Nephron progenitor cell (in vitro differentiated cells): ENCODE measurements at places on chromosomes 4 and X.

- H3K4me1 ChIP-seq: peaks cover 15% of the 10 kb centered on the region
- H3K27me3 ChIP-seq: no peaks in the 10 kb centered on the region
- no peaks in the 10 kb centered on the region for H3K36me3 ChIP-seq
- no peak for DNase-seq
Measured at GRCh38 chr4:83917572-83917971, 381.7 kb downstream of the GPAT3 start.

- H3K36me3 ChIP-seq: peaks cover 10% of the 10 kb centered on the region
- no peak overlapping the region for H3K4me3 ChIP-seq
- H3K4me1 ChIP-seq: peaks cover 22% of the 10 kb centered on the region
- no peak for DNase-seq
Measured at GRCh38 chrX:108270739-108271396, 167.4 kb downstream of the COL4A6 start.

DNA sequence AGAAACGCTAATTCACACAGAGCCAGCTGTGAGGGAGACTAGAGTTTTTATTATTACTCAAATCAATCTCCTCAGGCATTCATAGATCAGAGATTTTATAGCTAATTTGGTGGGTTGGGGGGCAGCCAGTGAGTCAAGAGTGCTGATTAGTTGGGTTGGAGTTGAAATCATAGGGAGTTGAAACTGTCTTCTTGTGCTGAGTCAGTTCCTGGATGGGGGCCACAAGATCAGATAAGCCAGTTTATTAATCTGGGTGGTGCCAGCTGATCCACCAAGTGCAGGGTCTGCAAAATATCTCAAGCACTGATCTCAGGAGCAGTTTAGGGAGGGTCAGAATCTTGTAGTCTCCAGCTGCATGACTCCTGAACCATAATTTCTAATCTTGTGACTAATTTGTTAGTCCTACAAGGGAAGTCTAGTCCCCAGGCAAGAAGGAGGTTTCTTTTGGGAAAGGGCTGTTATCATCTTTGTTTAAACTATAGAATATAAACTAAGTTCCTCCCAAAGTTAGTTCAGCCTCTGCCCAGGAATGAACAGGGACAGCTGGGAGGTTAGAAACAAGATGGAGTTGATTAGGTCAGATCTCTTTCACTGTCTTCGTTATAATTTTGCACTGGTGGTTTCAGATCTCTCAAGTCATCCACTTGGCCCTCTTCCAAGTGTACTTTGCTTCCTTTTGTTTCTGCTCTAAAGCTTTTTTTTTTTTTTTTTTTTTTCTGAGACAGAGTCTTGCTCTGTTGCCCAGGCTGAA lies 5.4 kb upstream of the NAA11 start:
- H3K4me3 ChIP-seq: no peak overlapping the region
- no peaks in the 10 kb centered on the region for H3K4me1 ChIP-seq
- H3K27ac ChIP-seq: peak overlapping the region; percentile 57
- no peaks in the 10 kb centered on the region for H3K36me3 ChIP-seq
- H3K27me3 ChIP-seq: no peaks in the 10 kb centered on the region

- H3K36me3 ChIP-seq: peaks cover 57% of the 10 kb centered on the region
- DNase-seq: no peak
- H3K27me3 ChIP-seq: no peaks in the 10 kb centered on the region
- peaks cover 24% of the 10 kb centered on the region for H3K4me1 ChIP-seq
Measured at GRCh38 chrX:44967221-44967620, 94.2 kb downstream of the KDM6A start.

DNA sequence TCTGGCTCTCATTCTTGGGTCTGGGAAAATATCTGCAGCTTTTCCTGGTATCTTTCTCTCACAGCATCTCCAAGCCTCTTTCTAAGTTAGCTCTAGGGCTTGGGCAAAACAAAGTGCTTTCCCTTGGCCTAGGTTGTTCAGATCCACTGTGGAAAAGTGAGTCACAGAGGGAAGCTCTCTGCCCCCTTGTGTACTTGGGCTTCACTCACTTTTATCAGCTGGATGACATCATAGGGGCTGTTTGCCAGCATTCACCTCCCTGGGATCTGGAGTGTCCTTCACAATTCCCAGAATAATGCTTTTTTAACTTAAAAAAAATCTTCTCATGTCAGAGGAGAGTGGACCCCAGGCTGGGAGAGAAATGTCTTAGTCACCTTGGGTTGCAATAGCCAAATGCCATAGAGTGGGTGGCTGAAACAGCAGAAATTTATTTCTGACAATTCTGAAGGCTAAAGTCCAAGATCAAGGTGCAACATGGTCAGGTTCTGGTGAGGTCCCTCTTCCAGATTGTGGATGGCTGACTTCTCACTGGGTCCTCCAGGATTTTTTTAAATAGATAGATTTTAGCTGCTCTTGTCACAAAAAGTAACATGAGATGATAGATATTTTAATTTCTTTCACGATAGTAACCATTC lies 247.8 kb downstream of the SH2D1A start:
- DNase-seq: no peak
- H3K27me3 ChIP-seq: peaks cover 2% of the 10 kb centered on the region
- H3K36me3 ChIP-seq: peaks cover 1% of the 10 kb centered on the region
- H3K4me3 ChIP-seq: no peak overlapping the region
- H3K27ac ChIP-seq: no peak overlapping the region

- no peak overlapping the region for H3K27ac ChIP-seq
- no peaks in the 10 kb centered on the region for H3K36me3 ChIP-seq
- H3K27me3 ChIP-seq: no peaks in the 10 kb centered on the region
- no peak overlapping the region for H3K4me3 ChIP-seq
- H3K4me1 ChIP-seq: peaks cover 21% of the 10 kb centered on the region
Measured at GRCh38 chr4:131488772-131489171, 1660.3 kb upstream of the PCDH10 start.
